Fibroblast of skin of scalp (primary cell): ENCODE measurements at places on chromosomes 4 and X.
A peak's percentile ranks its signal among the peaks of the same experiment; 100 is the strongest.

DNA sequence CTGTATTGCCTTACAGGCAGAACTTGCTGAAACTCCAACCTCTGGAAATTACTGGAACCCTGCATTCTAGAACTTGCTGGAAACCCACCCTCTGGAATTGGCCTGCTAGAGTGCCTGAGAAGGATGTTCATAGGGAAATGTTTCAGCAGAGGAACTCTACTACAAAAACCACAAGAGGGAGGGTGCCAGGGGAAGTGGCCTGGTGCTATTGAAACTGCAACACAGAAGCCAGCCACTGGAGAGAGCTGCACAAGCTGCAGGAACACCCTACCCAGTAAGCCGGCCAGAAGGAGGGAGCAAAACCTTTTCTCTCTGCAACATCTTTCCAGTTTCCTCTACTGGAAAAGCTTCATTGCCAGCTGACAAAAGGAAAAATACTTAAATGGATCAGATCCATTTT is 2.5 kb upstream of the BRWD3 start:
- DNase-seq: peak; percentile 20

GRCh38 chr4:25767877-25768725 is 94.7 kb downstream of the SEL1L3 start:
- peak; percentile 72 for DNase-seq

DNA sequence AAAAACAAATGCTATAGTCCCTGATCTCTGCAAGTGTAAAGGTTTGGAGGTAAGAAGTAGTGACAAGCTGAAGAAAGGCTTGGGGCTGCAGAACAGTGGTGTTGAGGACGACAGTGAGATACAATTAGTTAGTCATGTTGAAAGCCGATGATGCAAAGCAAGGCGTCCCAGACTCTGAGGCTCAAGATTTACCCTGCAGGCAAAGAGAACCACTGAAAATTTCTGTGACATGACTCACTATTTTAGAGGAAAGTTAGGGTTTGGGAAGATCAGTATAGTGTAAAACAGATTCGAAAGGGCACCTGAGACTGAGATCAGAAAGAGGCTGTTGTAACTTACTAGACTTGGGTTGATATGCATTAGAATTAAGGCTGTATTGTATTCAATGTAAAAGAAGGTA is 281.3 kb upstream of the FTHL17 start:
- peak; percentile 64 for DNase-seq

DNA sequence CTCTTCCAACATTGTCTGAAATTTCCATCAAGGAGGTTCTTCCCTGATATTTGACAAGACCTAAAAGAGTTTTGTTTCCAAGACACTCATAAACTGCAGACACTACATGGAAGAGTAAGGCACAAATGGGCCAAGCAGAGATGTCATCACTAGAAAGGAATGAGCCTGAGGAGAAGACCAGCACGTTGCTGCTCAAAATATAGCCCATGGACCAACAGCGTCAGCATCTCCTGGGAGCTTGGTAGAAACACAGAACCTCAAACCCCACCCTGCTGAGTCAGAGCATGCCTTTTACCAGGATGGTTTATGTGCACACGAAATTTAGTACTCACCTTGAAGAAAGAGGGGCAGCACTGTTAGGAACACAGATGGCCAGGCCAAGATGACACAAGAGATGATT is 128.7 kb upstream of the MID1 start:
- peak; percentile 78 for DNase-seq

DNA sequence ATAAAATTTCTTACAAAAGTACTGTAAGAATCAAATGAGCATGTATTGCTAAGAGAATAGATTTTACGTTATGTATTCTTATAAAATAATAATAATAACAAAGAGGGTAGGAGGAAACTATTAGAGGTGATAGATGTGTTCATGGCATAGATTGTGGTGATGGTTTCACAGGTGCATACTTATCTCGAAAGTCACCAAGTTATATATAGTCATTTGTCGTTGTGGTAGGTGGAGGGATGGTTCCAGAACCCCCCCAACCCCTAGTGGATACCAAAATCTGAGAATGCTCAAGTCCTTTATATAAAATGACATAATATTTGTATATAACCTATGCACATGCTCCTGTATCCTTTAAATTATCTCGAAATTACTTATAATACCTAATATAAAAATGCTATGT is 36.7 kb upstream of the H2AZ1 start:
- no peak for DNase-seq

- DNase-seq: no peak
Measured at GRCh38 chrX:148024425-148025148, 43.5 kb downstream of the FMR1NB start.

GRCh38 chr4:169256101-169256612 is 14.6 kb downstream of the SH3RF1 start:
- DNase-seq: no peak

DNA sequence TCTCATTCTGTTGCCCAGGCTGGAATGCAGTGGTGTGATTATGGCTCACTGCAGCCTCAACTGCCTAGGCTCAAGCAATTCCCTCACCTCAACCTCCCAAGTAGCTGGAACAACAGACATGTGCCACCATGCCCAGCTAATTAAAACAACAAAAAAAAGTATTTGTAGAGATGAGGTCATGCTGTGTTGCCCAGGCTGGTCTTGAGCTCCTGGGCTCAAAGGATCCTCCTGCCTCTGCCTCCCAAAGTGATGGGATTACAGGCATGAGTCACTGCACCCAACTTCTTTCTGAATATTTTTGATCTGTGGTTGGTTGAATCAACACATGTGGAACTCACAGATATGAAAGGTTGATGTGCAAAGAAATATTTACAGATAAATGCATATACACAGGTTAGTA is 18.5 kb upstream of the SEPTIN11 start:
- DNase-seq: peak; percentile 48

DNA sequence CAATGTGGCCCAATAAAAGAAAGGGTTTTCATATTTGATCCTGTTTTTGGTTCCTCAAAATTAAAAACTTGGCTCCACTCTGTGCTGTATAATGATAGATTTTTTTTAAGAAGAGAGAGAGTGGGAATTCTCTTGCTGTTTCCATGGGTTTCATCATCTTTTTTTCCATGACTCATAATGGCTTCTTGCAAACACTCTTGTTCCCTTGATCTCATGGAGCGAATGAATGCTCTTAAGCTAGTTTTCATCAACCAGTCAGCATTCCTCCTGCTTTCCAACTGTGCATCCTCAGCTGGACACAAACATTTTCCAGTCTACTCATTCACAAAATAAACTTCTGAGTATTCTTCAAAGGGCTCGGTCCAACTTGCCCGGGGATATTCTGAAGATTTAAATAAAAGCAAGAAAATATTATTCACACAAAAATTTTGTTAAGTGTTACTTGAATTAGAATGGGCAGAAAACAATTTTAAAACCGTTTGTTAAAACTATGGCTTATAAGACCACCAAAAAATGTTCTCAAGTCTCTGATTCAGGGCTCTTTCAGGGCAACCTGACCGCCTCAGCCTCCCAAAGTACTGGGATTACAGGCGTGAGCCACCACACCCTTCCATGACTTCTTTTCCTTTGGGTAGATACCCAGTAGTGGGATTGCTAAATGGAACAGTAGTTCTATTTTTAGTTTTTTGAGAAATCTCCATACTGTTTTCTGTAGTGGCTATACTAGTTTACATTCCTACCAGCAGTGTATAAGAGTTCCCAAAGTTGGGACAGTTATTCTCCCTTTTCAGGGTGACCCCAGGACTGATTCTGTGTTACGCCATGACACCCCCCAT is 64.7 kb downstream of the TMEM156 start:
- DNase-seq: peak; percentile 99

DNA sequence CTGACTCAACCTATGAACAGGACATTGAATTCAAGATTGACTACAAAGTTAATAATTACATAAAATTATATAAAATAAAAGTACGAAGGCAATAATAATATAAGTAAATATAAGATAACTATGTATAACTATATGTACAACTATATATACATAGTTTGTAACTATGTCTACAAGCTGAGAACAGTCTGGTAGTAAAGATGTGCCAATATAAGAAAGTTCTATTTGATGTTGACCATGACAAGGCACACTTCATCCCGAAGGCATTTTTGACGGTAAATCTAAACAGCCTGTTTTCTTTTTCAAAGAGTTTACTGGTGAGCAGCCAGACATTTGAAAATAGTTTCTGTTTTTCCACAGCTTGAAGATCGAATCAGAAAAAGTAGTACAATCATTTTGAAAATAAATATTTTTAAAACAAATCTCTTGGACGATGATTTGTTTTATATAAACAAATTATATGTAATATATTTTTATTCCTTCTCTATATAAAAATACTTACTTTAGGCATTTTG is 112.9 kb downstream of the CEP44 start:
- DNase-seq: no peak

- no peak for DNase-seq
Measured at GRCh38 chr4:168632301-168632725, 135.5 kb downstream of the PALLD start.

DNA sequence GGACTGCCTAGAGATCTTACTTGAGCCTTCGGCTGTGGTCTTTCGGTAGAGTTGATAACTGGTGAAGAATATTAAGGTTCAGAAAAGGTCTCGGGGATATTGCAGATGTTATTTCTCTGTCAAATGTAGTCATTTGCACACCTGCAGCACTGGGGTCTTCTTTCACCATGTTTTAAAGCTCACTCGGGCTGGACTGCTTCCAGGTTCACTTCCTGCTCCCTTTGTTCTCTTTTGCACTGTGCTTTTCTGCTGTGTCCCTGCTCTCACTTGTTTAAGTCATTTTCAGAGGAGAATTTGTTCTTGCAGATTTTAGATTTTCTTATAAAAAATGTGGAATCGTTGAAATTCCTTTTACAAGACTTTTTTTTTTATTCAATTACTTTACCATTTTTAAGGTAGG is 68.5 kb downstream of the BMPR1B start:
- DNase-seq: no peak

- DNase-seq: no peak
Measured at GRCh38 chr4:156186111-156186510, 232.4 kb upstream of the CTSO start.

GRCh38 chr4:56302760-56303159 is 84.5 kb downstream of the AASDH start:
- peak; percentile 46 for DNase-seq

DNA sequence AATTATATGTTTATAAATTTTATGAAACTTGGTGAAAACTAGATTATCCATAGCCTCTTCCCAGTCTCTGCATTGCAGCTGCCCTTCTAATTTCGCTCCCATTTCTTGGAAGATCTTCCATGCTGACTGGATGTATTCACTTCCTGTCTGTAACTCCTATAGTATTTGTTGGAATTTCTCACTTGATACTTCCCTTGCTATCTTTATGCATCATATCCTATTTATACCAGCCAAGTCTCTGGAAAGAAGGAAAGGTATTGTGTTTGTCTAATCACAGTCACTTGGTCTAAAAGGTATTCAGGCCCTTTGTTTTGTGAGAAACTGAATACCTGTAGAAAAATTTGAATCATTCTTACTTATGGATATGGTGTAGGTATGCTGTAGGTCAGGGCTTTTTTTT is 870.9 kb upstream of the FRG1 start:
- DNase-seq: peak; percentile 23

DNA sequence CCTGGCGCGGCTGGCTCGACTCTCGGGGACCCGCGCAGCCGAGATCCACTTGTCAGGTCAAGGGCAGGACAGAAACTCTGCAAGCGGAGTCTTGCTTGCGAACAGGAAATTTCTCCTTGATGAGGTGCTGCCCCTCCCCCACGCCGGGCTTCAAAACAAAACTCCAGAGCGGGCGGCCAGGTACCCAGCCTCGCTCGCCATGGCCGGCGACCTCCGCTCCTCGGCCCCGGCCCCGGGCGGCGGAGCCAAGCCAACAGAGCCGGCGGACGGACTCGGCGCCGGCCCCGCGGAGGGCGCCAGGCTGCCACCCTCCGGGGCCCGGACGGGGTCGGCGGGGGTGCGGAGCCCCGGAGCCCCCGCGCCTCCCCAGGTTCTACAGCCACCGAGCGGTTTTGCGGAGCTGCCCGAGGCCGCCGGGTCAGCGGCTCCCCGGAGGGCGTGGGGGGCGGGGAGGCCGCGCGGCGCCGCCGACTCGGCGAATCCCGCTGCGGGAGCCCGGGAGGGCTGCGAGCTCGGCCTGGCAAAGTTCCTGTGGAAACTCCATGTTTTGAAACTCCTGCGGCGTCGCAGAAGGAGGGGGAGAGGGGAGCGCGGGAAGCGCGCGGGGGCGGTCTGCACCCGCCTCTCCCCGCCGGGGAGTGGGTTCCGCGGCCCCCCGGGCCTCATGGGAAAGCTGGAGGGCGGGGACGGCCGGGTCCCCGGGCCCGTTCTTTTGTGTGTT is 11.7 kb upstream of the BCOR start:
- DNase-seq: peak; percentile 57
